Renal pelvis (tissue), 12 donors: ENCODE measurements at places on chromosomes 4 and X. TPM values are rescaled to one million over a fixed set of nuclear protein-coding genes. Genes with fewer than 3 reads are reported as not detected.

USP17L13 gene
- not detected for polyA plus RNA-seq

- DNase-seq = no peak
These were observed 12.6 kb downstream of the NOCT start for GRCh38 chr4:139028191-139028661.

GRCh38 chrX:30851449-30851848 lies 37.6 kb downstream of the TAB3 start:
- DNase-seq = no peak

GIMD1 gene
- polyA plus RNA-seq = not detected

GRCh38 chr4:25532591-25532990 lies 123.1 kb upstream of the SLC34A2 start:
- no peak for DNase-seq

- DNase-seq = no peak
These were observed 20.9 kb downstream of the CYBB start for GRCh38 chrX:37800717-37801116.
